ENCODE measurements at places on chromosomes 6 and 20.

DNA sequence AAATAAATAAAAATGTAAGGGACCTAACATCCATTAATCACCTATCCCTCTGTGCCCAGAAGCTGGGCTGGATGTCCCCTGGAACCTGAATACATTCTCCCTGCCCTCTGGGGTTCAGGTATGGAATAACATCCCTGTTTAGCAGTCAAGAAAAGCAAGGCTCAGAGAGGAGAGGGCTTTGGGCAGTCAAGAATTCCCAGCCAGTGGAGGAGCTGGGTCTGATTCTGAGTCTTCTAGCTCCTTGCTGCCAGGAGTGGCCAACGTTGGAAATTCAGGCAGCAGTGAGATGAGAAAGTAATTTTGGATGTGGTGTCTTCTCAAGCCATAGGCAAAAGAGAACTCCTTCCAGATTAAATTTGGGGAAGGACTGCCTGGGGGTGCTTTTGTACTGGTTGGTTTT is 42.6 kb upstream of the ZNFX1 start:
- no peak for DNase-seq

DNA sequence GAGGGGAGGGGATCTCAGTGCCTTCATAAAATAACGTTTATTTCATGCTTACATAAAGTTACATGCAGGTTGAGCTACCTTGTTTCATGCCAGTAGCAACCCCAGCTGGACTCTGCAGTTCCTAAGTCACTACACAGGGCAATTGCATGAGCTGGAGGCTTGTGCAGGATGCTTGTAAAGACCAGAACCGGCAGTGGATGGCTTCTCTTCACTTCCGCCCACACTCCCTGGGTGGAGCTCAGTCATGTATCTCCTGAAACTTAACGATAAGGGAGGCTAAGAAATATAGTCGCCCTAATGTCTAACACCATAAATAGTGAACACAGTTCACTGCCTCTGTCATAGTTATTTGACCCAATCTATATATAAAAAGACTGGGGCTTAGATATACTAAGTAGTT is 99.4 kb upstream of the RAB32 start:
- DNase-seq: no peak

DNA sequence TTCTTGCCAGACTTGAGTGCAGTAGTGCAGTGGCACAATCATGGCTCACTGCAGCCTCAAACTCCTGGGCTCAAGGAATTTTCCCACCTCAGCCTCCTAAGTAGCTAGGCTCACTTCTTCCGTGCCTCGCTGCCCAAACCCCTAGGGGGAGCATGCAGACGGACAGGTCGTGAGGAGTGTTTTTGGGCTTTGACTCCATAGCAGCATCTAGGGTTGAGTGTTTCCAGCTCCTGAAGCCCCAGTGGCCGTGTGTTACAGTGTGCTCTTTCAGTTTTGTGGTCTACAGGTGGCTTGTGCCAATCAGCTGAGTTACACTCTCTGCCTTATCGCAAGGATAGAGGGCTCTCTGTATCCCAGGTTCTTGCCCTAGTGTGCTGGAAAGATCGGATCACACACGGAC is 33.4 kb downstream of the NCOA3 start:
- no peak for DNase-seq

- no peak for DNase-seq
Observed at GRCh38 chr6:155024391-155025027, 29.4 kb downstream of the TIAM2 start.

DNA sequence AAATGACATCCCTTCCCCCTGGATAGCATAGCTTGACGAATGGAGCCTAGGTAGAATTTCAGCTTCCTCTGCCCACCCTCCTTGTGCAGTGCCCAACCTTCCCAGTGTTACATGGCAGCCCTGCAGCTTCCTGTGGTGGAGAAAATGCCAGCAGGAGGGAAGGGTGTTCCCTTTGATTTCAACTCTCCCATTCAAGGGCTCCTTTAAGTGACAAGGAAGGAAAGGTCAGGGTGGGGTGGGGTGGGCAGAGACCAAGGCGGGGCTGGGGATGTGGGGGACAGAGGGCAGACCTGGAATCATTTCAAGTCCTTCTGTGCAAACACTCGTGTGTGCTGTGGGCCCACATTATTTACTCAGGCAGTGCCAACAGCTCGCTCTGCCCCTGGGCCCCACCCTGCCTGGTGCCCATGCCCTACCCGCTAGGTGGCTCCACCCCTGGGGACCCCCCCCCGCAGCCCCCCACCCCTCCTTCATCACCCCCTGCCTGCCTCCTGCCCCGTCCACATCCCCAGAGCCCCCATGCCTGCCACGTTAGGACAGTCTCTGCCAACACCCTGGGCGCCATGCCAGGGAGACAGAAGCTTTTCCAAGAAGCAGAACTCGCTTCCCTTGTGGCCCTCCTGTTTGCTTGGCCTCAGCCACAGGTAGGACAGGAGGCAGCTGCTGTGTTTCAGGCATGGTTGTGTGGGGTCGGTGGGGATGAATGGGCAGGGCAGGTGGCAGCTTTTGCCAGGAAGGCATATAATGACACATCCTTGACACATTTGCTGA is 9.4 kb downstream of the SPDEF start:
- no peak for DNase-seq

GRCh38 chr20:32536851-32537656 is 48.1 kb downstream of the NOL4L start:
- DNase-seq: no peak

DNA sequence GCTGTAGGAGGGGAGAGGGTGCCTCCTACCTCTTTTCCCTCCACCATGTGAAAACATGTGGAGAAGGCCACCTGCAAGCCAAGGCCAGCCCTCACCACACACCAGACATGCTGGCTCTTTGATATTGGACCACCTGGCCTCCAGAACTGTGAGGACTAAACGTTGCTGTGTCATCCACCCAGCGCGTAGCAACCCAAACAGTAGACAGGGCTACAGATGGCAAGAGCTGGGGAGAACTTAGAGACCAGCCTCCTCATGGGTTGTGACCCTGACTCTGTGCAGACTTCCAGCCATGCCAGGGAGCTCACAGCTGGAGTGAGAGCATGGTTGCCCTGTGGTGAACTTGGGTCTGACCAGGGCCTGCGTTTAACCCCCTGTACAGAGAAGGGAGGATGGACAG is 195.9 kb upstream of the CST7 start:
- DNase-seq: peak; percentile 64

- DNase-seq: no peak
Observed at GRCh38 chr6:83815631-83816272, 37.4 kb upstream of the RIPPLY2 start.

DNA sequence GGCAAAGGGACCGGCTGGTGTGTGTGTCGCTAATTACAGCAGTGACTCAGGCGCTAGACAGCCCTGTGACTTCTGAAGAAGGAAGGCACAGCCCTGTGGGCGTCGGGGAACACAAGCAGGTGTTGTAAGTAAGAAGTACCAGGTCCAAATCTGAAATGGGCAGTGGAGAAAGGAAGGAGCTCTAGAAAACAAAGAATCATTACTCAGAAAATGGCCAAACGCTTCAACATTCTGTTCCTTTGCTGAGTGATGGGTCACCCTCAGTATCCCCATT is 106.8 kb downstream of the PXDC1 start:
- no peak for DNase-seq

DNA sequence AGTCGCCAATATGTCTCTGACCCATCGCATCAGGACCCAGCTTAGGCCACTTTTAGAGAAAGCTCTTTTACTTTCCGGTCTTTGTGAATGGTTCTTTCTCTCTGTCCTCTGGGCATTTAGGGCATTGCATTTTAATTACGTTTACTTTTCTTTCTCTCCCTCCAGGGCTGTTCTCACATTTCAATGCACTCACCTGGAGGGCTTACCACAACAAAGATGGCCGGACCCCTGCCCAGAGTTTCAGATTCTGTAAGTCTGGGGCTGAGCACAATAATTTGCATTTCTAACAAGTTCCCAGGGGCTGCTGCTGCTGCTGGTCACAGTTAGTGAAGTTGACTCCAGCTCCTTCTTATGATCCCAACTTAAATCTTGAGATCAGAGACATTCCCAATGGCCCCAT is 3.0 kb downstream of the ANKRD66 start:
- no peak for DNase-seq

DNA sequence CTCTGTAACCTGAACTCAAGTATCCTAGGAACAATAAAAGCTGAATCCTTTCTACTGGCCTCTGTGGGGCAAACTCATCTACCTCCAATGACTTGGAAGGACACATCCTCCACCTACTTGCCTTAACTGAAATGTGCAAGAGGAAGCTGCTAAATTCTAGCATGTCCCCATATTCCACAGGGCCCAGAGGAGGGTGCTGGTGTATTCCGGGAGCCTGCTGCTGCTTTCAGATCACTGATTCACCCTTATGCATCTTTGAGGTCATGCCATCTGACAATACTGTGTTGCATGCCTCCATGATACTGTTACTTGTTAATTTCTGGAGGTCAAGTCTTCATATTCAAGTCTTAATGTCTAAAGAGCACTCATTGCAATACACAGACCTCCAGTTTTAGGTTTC is 40.3 kb downstream of the LYRM4 start:
- DNase-seq: no peak
